ENCODE measurements at places on chromosomes 5 and 9.

DNA sequence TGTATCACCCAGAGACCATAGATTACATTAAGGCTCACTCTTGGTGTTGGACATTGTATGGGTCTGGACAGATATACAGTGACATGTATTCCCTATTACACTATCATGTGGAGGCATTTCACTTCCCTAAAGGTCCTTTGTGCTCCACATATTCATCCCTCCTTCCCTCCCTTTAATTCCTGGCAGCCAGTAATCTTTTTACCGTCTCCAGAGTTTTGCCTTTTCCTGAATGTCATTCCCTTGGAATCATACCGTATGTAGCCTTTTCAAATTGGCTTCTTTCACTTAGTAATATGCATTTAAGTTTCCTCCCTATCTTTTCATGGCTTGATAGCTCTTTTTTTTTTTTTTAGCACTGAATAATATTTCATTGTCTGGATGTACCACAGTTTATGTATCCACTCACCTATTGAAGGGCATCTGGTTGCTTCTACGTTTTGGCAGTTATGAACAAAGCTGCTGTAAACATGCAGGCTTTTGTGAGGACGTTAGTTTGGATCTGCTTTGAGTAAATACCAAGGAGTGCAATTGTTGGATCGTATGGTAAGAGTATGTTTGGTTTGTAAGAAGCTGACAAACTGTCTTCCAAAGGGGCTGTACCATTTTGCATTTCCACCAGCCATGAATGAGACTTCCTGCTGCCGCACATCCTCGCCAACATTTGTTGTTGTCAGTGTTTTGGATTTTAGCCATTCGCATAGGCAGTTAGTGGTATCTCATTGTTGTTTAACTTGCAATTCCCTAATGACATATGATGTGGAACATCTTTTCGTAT lies 122.1 kb upstream of the SMIM23 start:
- no peak for DNase-seq

DNA sequence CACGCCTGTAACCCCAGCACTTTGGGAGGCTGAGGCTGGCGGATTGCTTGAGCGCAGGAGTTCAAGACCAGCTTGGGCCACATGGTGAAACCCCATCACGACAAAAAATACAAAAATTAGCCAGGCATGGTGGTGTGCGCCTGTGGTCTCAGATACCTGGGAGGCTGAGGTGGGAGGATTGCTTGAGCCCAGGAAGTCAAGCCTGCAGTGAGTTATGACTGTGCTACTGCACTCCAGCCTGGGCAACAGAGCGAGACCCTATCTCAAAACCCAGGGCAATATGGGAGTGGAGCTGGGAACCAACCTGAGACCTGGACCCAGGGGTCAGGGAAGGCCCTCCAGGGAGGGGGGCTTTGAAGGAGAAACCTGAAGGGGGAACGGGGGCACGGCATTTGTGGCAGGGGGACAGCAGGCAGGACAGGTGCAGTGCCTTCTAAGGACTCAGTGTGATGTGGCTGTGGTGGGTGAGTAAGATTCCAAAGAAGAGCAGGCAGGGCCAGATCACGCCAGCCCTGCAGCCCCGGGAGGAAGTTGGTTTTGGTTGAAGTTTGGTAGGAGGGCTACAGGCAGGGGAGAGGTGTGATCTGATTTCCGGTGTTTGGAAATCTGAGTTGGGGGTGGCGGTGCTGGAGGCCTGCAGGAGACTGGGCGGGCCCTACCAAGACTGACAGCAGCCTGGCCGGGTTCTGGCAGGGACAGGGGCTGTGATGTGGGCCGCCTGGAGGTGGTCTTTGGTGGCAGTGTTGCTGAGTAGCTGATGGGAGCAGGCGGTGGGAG lies 46.2 kb downstream of the NTNG2 start:
- no peak for DNase-seq

- no peak for DNase-seq
Observed at GRCh38 chr9:135255841-135256580, 168.5 kb downstream of the OLFM1 start.

- no peak for DNase-seq
Observed at GRCh38 chr9:111915425-111915758, 18.8 kb downstream of the UGCG start.

GRCh38 chr5:167638816-167639215 lies 652.6 kb upstream of the WWC1 start:
- no peak for DNase-seq

DNA sequence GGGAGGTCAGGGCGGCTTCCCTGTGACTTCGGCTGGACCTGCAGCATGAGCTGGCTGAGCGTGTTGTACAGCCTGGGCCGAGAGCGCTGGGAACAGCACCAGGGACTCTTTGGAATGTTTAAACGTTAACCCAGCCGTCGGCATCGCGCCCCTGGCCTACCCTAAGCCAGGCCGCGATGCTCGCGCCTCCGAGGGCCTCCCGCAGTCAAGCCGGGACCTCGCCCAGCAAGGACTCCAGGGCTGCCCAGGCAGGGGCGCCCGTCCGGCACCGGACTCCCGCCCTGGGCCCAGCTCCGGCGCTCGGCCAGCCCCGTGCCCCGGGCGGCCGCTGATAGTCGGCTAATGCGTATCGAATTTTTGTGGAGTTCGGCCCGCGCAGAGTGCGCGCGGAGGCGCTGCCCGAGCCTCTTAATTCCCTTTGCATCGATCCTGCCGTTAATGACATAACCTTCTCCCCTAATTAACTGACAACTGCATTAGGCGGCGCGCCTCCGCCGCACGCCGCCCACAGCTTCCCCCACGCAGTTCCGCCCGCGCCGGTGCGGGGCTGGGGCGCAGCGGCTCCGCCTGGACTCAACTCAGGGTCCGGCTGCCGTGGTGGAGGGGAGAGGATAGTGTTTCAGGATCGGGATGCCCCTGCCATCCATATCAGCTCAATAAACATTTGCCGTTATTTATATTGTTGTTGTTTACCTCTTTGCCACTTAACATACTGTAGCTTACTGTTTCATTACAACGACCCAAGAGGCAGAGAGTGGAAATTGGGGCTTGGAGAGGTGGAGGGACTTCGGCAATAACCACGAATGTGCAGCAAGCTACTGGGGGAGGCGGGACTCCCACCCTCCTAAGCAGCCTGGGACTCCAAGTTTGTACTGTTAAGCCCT lies 28.8 kb upstream of the CDC23 start:
- DNase-seq: peak; percentile 1

- DNase-seq: no peak
Observed at GRCh38 chr5:160970605-160971191, 118.7 kb upstream of the ATP10B start.

DNA sequence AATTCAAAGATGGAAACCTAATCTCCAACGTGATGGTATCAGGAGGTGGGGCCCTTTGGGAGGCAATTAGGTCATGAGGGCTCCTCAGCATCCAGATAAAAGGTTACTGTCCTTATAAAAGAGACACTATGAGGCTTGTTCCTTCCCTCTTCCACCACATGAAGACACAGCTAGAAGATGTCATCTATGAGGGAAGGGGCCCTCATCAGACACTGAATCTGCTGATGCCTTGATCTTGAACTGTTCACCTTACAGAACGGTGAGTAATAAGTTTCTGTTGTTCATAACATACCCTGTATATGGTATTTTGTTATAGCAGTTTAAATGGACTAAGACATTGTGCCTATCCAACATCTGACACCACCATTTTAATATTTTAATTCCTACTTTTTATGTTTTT lies 19.7 kb upstream of the CCNH start:
- DNase-seq: no peak

- no peak for DNase-seq
Observed at GRCh38 chr9:15485836-15486666, 24.7 kb downstream of the PSIP1 start.

DNA sequence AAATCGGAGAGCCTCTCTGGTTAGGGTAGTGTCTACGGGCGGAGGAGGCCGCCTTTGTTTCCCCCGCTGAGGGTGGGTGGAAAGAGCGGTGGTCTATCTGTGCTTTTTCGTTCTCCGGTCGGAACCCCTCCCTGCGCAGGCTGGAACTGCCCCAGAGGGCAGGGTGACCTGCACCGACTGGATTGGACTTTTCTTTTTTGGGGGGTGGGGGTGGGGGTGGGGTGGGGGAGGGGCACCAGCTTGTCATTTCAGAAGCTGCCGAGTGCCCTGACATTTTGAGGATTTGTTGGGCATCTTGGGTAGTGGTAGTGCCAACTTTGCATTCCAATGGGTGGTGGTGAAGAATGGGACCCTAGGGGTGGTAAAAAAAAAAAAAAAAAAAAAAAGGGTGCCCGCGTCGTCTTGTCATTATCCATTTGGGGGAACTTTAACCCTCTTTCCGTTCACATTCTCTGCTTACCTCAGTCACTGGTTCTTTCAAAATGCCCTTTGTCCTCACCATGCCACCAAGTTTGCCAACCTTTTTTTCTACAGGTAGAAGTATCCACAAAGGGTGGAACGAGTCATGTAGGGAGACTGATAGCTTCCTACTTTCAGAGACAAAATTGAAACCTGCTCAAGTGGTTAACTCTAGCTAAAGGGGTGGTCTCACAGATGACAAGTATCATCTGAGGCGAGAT lies 1.3 kb downstream of the UBE2R2 start:
- no peak for DNase-seq

- DNase-seq: no peak
Observed at GRCh38 chr9:105141976-105142250, 102.5 kb upstream of the SLC44A1 start.

- DNase-seq: no peak
Observed at GRCh38 chr5:2960294-2960693, 208.8 kb upstream of the IRX2 start.

DNA sequence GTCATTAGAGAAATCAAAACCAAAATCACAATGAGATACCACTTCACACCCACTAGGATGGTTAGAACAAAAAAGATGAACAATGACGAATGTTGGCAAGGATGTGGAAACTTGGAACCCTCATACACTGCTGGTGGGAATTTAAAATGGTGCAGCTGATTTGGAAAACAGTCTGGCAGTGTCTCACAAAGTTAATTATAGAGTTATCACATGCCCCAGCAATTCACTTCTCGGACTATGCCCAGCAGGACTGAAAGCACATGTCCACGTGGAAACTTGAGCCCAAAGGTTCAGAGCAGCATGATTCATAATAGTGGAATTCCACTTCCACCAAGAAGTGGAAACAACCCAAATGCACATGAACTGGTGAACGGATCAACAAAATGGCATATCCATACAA lies 85.0 kb upstream of the HRH2 start:
- DNase-seq: no peak

DNA sequence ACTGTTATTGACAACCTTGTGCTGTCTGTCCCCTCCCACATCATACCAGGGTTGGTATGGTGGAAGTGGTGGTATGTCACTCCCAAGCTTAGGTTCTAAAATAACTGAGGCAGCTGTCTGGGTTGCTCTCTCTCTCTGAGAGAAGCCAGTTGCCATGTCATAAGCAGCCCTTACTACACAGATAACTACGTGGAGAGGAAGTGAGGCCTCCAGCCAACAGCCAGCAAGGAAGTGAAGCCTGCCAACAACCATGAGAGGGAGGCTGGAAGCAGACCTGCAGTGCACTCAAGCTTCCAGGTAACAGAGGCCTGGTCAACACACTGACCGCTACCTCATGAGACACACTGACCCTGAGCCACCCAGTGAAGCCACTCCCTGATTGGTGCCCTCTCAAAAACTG lies 18.6 kb downstream of the CTNNAL1 start:
- no peak for DNase-seq

DNA sequence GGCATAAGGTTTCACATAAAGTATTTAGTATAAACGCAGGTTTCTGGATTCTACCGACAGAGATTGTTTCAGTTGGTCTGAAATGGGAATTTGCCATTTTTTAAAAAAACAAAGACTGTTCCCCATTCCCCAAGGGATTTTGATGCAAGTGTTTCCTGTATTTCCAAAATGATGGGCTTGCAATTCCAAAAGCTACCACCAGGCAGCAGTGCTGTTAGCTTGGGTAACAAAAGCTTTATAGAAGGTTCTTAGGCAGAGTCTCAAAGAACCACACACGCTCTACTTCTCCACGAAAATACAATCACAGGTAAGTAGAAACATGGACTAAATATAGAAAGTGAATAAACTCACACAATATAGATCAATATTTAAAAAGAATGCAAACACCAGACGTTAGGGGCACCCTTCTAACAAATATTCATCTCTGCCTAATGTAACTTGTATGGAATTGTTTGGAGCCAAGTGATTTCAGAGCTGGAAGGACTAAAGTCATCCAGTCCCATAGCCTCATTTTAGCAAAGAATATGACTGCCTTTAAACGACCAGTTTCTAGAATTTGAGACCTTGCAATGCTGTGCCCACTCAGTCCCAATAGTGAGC lies 154.3 kb downstream of the SPOCK1 start:
- DNase-seq: no peak

DNA sequence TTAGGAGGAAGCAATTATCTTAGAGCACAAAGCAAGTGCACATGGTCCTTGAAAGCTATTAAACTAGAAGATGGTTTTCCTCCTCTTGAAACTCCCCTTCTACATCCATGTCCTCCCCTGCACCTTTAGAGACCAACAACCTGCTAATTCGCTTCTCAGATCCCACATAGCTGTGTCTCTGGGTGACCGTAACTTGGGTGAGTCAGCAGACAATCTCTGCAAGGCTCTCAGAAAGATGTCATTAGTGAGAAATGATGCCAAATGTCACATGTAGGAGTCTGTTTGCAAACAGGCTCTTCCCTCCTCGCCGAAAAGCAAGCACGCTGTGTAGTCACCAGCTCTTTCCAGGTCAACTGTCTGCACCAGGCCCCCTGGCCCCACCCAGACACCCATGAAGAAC lies 291.8 kb downstream of the SLIT3 start:
- DNase-seq: no peak

GRCh38 chr5:51632793-51633192 lies 249.5 kb downstream of the ISL1 start:
- no peak for DNase-seq

DNA sequence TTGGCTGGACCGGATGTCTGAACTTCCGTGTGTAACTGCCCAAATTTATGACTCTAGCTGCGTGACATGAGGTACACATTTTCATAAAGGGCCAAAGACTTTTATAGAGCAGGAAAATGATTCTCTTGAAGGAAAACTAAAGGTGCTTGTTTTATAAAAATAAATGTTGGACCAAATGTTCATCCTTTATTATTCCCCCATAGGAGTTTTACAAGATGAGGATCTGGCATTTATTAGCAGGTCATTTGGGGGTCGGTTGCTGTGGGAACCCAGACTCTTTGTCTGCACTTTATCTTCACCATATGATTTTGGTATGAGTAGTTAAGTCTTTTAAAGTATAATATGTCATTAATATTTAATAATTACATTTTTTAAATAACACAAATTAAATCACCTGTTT lies 571.2 kb downstream of the EFNA5 start:
- DNase-seq: no peak

GRCh38 chr9:120438836-120439546 lies 141.0 kb downstream of the CDK5RAP2 start:
- DNase-seq: no peak

- DNase-seq: no peak
Observed at GRCh38 chr5:124512236-124512635, 234.2 kb downstream of the ZNF608 start.

Data from activated CD8-positive, alpha-beta memory T cell treated with anti-CD3 and anti-CD28 coated beads for 1 hour (primary cell).